Left kidney (tissue), 8 donors: ENCODE measurements at places on chromosomes 5 and 9. TPM values are rescaled to one million over a fixed set of nuclear protein-coding genes. Genes with fewer than 3 reads are reported as not detected.

DNA sequence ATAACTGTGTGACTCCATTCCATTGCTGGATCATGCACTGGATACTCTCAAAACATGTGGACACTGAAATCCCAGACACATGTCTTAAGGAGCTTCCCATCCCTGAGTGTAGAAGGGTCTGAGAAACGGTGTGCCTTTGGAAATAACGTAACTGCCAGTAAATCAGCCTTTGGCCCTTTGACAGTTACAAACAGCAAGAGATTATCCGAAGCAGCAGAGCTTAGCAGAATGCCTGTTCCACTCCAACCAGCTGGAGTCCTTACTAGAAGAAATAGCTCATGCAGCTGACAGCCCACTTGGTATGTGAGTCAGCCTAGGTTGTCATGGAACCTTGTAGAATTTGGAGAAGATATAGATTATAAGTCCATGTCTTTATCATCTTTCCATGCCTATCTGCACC is 7.0 kb downstream of the TMEM252 start:
- DNase-seq, result peak; percentile 30

- DNase-seq, result no peak
Observed at GRCh38 chr5:174999581-174999980, 275.2 kb downstream of the MSX2 start.

- no peak for DNase-seq
Observed at GRCh38 chr5:133323494-133324457, 272.0 kb downstream of the HSPA4 start.

- no peak for DNase-seq
Observed at GRCh38 chr9:123234853-123235252, 33.5 kb downstream of the STRBP start.

- DNase-seq, result no peak
Observed at GRCh38 chr5:155475318-155475717, 461.8 kb downstream of the KIF4B start.

GRCh38 chr5:95730011-95730700 is 980 bp upstream of the RHOBTB3 start:
- DNase-seq, result no peak

DNA sequence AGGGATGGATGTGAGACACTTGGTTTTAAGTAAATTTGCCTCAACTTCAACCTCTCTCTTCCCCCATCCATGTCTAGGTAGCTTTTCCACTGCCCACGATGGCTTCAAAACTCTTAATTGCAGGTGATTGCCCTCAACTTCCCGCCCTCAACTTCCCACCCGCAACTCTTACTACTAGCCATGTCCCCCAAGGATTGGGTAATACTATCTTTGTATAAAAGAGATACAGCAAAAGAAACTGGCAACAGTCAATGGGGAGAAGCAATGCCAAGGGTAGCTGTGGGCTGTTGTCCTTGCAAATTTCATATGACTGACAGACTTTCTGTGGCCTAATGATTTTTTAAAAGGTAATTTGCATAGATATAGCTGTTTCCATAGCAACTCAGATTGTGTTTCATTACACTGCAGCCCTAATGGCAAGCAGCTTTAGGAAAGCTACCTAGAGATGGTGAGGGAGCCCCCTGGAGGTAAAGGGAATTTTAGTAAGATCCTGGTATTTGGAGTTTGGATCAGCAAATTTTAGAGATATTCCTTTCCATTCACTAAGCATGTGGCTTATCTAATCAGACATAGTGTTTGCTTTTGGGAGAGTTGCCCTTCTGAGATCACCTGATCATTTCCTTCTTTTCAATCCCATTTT is 421.5 kb upstream of the DAP start:
- DNase-seq, result no peak

DNA sequence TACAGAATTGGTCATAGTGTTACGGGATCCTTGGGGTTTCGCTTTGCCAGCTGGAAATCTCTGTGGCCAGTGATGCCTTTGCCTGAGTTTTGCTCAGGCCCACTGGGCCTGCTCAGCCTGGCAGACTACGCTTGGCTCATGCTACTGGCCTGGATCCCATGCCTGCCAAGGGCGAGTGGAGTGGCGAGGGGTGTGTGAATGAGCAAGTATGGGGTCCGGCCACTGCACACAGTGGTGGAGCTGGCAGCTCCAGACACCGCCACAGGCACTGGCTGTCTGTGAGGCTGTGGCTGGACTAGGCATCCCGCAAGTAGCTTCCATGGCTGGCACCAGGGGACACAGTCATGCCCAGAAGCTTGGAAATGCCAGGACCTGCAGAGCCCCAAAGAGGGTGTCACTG is 240.3 kb downstream of the ARRDC3 start:
- no peak for DNase-seq

DNA sequence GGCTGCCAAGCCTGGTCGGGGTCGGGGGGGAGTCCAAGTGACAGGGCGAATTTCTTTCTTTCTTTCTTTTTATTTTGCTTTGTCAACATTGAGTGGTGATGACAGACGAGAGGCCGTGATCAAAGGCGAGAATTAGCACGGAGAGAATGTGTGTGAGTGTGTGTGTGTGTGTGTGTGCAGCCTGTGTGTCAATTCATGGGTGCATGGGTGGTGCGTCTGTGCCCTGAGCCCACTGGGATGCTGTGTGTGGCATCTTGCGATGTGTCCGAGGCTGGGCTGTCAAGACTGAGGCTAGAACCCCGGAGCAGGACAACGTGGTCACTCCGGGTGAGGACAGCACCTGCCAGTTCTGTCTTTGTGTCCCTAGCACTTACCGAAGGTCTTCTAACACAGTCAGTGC is 4.7 kb upstream of the FIBCD1 start:
- no peak for DNase-seq

DNA sequence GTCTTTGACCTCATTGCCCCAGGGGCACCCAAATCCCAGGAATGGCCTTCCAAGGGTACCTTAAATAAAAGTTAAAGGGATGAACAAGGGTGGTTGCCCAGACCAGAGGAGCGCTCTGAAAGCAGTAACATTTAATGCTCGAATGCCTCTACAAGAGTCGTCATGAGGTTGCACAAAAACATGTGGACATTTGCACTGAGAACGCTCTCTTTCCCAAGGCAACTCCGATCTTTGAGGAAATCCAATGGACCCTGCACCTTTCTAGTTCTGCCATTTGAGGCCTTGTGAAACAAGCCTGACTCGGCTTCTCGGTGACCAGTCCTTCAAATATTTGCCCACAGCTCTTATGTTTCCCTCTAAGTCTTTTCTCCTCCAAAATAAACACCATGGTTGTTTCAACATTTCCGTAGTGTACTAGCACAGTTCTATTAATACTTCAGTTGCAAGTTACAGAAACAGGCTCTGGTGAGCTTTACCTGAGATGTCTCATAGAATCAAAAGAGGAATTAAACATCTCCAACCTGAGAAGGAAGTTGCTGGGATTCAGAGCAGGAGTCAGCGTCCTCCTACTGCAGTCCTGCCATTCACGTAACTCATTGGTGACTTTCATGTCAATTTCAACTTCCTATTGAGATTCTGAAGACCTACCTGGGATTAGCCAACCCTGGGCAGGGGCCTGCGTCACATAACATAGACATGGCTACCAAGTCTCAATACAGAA is 168.8 kb upstream of the RAI14 start:
- DNase-seq, result no peak

GRCh38 chr9:132943651-132944293 is 644 bp downstream of the TSC1 start:
- no peak for DNase-seq

GRCh38 chr9:1916095-1916494 is 99.1 kb upstream of the SMARCA2 start:
- no peak for DNase-seq

GRCh38 chr9:132726576-132727130 is 56.4 kb downstream of the GTF3C4 start:
- DNase-seq, result no peak

PITX1 gene
- polyA plus RNA-seq, result not detected

DMRT3 gene
- 1.5 TPM for polyA plus RNA-seq

NR5A1 gene
- polyA plus RNA-seq, result not detected

HSDL2 gene
- 114 TPM for polyA plus RNA-seq

NPR2 gene
- polyA plus RNA-seq, result 36.8 TPM
